G401 (cell line): ENCODE measurements at places on chromosomes 16 and 17. TPM values are rescaled to one million over a fixed set of nuclear protein-coding genes. Genes with fewer than 3 reads are reported as not detected.

- DNase-seq: no peak
These were observed 235.1 kb downstream of the ABCC12 start for GRCh38 chr16:47920709-47921108.

FOXC2 gene
- 7.0 and 7.6 TPM in 2 replicates for total RNA-seq

- no peak for DNase-seq
These were observed 34.6 kb downstream of the CIBAR2 start for GRCh38 chr16:85077576-85078125.

DNA sequence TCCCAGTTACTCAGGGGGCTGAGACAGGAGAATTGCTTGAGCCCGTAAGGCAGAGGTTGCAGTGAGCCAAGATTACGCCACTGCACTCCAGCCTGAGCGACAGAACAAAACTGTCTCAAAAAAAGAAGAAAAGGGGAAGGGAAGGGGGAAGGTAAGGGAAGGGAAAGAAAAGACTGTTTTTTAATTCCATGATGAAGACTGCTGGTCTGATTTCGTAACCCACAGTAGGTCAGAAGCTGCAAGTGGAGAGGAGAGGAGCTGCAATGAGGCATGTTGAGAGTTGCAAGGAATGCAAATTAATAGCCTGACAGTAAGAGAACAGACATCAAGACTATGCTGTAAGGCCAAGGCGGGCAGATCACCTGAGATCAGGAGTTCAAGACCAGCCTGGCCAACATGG lies 33.3 kb downstream of the HELZ start:
- no peak for DNase-seq

GRCh38 chr17:42493319-42493718 lies 34.6 kb downstream of the ATP6V0A1 start:
- no peak for DNase-seq

NMT1 gene
- total RNA-seq: 117 and 153 TPM in 2 replicates

DNA sequence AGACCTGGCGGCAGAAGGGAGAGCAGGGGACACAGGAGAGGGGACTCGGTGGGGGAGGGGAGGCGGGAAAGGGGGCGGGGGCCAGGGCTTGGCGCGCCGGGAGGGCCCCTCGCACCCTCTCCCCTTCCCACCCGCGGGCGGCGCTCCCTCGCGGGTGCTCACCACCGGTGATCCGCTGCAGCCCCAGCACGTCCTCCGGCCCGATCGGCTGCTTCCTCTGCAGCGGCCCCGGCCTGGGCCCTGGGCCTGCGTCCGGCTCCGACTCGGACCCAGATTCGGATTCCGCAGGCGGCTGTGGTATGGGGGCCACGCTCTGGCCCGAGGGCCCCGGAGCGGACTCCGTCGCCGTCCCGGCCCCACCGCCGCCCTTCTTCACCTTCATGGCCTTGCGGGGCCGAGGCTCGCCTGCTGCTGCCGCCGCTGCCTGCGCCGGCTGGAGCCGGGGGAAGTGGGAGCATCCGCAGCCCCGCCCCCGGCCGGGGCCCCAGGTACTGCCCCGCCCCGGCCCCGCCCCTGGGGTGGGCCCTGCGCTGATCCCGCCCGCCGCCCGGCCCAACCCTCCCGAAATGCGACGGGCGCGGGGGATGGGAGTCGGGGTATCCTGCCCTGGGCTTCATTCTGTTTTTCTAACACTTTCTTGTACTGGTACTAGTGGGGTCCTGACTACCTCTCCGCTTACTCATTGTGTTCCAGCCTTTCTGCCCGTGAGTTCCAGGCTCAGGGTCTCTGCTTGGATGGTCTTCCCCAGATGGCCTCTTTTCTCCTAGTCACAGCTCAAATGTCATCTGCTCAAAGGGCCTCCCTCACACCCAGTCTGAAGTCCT lies at the start of gene UNC119:
Gene UNC119, minus strand, starts transcription at position 449 of the 824 bp plus-strand sequence. Its CDS starts 67 bp downstream, at position 382.
- DNase-seq: peak; percentile 75

GRCh38 chr16:85391175-85391707 lies 221.9 kb upstream of the GSE1 start:
- DNase-seq: no peak

LRRC37A2 gene
- total RNA-seq: 1.2 and 2.6 TPM in 2 replicates

CDH5 gene
- not detected in 2 replicates for total RNA-seq

ABCC6 gene
- 3.1 and 12.8 TPM in 2 replicates for total RNA-seq

CHP2 gene
- not detected in 2 replicates for total RNA-seq

NPW gene
- not detected in 2 replicates for total RNA-seq

- no peak for DNase-seq
These were observed 37.9 kb downstream of the TSC2 start for GRCh38 chr16:2085669-2086068.

PAQR4 gene
- total RNA-seq: 29.0 and 43.4 TPM in 2 replicates

GRCh38 chr16:2708955-2709587 lies 11.0 kb downstream of the PRSS27 start:
- DNase-seq: no peak

DNA sequence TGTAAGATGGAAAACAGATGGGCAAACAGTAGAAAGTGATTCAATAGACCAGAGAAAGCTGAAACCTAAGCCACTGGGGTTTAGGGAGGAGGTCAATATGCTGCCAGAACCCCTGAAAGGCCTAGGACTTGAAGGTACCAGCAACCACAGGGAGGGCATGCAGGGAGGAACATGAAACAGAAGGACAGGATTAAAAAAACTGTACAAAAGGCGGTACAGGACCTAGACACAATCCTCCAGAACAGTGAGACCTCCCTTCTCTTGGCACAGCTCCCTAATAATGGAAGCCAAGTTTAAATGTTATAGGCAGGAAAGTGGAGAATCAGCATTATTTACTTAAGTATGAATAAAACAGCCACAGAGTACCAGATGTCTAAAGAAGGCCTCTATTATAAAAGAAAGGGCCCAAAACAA lies 105.5 kb downstream of the SPAG9 start:
- DNase-seq: peak; percentile 67

DNA sequence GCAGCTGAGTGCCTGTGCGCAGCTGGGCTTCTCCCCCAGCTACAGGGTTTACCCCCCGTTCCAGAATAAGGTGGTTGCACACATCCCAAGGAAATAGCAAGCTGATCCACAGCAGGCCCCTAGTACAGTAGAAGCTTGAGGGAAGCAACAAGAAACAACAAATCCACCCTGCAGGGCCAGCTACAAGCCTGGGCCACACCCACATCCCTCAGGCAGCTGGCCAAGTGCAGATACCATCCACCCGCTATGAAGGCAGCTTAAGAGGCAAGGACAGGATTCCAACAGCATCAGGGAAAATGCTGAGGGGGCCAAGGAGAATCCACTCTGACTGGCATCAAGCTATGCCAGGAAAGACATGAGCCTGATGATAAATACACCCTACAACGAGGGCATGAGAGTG lies 66.9 kb upstream of the RCVRN start:
- DNase-seq: no peak

FOXN1 gene
- total RNA-seq: not detected in 2 replicates

GRCh38 chr16:74745109-74745615 lies 29.5 kb downstream of the FA2H start:
- DNase-seq: no peak

CDH13 gene
- total RNA-seq: 10.5 and 10.8 TPM in 2 replicates

DNA sequence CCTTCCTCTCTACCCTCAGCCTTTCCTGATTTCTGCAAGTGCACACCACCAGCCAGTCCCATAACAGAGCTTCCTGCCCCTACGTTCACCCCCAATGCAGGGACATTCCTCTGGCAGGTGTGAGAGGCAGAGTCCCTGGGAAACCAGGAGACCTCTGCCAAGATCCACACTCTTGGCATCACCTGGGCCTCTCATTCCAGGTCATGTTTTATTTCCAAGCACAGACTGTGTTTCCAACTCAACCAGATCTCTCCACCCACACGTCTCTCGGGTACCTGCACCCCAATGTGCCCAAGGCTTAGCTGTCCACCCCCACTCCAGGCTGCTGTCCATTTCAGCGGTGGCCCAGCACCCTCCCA lies 21.0 kb upstream of the PHB1 start:
- peak; percentile 61 for DNase-seq

PYDC1 gene
- total RNA-seq: not detected in 2 replicates

DNA sequence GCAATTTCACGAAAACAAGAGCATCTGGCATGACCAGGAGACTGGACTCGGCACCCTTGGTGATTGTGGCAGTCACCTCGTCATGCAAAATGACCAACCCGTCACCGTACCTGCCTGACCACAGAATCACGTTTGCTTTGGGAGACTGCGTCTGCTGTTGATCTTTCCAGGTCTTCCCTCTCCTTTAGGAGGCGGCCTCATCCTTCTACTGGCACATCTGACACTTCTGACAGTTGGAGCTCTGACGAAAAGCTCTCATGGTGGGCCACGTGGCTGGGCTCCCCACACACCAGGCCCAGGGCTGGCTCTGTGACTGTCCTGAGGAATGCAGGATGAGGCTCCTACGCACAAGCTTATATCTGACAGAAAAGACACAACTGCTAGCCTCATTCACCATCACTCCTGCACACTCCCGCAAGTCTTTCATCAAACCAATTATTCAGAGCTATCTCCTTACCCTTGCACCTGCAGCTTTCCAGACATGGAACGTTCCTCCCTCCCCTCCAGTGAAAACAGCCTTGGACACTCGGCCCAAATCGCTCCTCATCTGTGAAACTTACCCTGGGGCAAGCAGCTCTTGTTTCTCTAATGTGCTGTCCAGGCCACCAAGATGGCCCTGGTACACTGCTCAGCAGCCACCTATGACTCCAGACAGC lies 3.6 kb downstream of the TRAP1 start:
- no peak for DNase-seq

GRCh38 chr16:30903596-30903995 lies 7.2 kb downstream of the CTF1 start:
- DNase-seq: no peak

- peak; percentile 84 for DNase-seq
These were observed 318.9 kb downstream of the MAP2K6 start for GRCh38 chr17:69733171-69734012.

DNA sequence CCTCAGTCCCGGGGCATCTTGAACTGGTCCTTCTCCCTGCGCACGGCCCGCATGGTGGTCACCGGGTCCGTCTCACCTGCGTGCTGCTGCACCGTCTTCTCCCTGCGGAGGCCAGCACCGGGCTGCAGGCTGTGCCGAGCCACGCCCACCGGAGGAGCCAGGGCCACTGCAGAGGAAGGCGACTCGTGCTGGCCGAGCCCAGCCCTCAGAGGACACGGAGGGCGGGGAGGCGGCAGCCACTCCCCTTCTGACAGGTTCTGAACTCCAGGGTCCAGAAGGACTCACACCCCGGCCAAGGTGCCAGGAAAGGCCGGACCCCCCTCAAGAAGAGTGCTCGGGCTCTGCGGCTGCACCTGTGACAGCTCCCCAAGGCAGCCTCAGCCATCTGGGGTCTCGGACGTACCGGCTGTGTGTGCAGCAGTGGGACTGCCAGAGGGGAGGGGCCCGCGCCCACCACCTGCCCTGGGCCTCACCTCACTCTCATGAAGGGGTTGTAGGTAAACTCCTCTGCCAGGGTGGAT lies 15.8 kb upstream of the IGFALS start:
- DNase-seq: no peak

- DNase-seq: no peak
These were observed 4.5 kb upstream of the TCAP start for GRCh38 chr17:39660397-39661385.

DNA sequence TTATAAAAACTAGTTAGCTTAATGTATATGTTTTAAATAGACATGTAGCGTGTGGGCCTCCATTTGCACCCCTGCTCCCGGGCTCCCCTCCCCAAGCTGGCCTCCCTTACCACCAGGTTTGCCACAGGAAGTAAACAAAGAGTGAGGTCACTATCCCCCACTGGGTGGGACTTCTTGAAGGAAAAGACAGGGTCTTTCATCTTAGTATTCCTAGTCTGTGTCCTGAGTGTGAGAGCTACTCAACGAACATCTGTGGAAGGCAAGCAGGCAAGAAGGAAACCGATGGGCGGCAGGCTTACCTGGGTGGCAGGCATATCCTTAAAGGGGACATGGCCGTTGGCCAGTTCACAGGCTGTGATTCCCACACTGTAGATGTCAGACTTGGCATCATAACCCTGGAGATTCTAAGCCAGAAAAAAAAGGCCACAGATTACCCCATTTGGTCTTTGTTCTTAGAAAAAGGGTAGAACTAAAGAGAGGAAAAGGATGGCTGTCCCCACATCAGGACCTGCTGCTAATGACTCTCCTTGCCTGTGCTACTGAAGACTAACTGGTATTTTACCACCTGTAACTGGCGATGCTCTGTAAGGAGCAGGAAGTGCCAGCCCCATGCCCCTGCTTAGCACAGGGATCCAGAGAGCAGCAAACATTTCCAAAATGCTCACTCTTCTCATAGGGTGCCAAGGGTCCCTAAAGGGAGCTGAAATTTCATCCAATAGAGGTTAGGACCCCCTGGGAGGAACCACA lies 6.6 kb upstream of the LIMD2 start:
- DNase-seq: no peak

CCL15 gene
- not detected in 2 replicates for total RNA-seq

DNA sequence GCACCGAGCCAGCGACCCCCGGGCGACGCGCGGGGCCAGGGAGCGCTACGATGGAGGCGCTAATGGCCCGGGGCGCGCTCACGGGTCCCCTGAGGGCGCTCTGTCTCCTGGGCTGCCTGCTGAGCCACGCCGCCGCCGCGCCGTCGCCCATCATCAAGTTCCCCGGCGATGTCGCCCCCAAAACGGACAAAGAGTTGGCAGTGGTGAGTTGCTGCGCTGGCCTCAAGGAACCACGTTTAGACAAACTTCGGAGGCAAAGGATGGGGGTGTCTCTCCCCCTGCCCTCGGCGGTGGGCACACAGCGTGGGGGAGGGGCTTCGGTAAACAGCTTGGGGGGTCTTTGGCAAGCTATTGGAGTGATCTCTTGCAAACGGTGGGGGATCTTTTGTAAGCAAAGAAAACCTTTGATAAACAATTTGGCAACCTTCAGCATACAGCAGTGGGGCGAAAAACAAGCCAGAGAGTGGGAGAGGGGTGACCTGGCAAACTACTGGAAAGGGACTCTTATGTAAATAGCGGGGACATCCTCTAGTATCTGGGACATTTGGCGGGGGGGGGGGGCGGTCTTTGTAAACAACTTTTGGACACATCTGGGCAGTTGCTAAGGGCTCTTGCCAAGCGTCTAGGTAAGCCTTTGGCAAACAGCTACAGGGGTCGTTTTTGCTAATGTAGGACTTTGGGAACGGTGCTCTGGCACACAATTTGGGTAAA lies 587 bp downstream of the MMP2 start:
- DNase-seq: no peak

GRCh38 chr16:52976539-52977167 lies 76.0 kb downstream of the CHD9NB start:
- peak; percentile 31 for DNase-seq

DNA sequence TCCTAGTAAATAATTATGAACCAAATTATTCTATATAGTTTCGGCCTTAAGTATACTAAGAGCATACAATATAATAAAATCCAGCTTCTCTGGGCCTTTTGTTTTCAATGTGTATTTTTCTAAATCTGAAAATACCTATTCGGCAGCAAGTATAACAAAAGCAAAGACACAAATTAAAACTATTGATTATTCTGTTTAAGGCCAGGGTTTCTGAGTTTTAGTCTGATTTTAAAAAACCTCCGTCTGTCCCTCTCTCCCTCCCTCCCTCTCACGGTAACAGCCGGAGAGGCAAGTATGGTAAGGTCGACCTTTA lies 1.5 kb downstream of the TOB1 start:
- DNase-seq: no peak
